Hippocampal formation (tissue), 2 donors: ENCODE measurements at places on chromosomes 7 and 10.
A peak's percentile ranks its signal among the peaks of the same experiment; 100 is the strongest.

GRCh38 chr10:79319115-79319771 is 28.0 kb upstream of the PPIF start:
- DNase-seq: no peak

DNA sequence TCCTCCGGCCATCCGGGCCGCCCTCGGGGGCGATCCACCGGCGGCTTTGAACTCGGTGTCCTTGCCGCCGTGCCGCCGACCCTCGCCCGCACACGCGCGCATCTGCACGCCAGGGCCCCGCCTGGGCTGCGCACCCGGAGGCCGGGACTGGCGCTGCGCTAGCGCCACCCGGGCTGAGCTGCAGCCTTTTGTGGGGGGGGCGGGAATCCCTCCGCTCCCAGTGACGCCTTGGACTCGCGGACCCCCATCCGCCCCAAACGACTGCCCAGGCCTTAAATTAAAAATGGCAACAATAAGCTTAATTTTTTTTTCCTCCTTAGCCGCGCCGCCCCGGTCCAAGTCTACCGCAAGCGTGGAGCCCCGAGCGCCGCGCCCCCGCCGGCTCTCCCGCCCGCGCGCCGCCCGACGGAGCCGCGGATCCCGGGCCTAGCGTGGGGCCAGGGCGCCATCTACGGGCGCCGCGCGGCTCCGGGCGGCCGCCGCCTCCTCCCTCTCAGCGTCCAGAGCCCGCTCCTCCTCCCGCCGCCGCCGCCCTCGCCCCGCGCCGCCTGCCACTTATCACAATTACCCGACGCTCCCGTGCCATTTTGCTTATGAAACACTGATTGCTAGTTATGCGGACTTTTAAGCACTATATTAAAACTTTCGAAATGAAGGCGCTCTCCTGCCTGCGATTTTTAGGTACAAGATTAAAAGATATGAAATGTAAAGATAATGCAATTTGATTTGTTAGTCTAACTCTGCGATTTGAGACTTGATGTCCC is 7.5 kb upstream of the EBF3 start:
- peak; percentile 8 for DNase-seq

DNA sequence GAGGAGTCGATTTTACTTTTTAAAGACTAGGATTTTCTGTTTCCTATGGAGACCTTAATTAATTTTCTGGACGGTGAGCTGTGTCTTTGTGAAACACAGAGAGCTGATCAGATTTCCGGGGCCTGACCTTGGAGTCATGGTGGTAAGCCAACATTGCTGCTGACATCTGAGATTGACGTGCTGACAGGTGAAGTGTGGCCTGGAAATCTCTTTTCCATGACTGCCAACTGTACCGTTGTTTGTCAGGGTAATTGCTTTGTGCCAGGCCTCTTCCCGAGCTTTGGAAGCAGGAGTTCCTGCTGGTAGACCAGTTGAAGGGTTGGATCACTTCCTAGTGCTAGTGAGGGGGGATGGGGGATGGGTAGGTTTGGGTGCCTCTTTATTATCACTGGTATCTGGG is 71.2 kb downstream of the ADRA2A start:
- no peak for DNase-seq

DNA sequence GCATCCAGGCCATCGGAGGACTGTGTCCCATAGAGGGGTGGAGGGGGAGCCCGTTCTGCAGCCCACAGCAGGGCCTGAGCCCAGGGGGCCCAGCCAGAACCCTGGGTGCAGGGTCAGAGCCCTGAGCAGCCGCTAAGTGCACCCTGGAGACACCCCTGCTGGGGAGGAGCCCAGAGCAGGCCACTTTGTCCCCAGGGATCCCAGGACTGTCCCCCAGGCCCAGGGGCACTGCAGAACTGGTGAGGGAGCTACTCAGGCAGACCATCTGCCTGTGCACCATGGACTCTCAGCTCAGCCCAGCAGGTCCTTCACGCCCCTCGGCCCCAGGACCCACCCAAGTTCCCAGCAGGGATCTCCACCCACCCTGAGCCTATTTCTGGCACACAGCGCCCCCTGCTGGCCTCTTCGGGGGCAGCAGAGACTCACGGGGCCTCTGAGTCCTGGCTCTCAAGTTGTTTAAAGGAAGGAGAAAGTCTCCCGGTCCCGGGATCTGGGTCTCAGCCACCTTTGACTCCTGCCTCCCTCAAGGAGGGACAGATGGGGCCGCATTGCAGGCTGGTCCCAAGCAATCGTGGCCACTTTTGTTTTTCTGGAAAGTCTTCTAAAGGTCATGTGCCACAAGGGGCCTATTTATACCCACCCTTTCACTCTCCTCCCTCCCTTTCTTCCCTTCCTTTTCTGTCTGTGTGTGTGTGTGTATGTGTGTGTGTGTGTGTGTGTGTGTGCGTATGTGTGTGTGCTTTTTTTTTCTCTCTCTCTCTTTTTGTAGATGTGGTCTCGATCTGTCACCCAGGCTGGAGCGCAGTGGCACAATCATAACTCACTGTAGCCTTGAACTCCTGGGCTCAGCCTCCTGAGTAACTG is 90.3 kb downstream of the MYL10 start:
- DNase-seq: no peak

DNA sequence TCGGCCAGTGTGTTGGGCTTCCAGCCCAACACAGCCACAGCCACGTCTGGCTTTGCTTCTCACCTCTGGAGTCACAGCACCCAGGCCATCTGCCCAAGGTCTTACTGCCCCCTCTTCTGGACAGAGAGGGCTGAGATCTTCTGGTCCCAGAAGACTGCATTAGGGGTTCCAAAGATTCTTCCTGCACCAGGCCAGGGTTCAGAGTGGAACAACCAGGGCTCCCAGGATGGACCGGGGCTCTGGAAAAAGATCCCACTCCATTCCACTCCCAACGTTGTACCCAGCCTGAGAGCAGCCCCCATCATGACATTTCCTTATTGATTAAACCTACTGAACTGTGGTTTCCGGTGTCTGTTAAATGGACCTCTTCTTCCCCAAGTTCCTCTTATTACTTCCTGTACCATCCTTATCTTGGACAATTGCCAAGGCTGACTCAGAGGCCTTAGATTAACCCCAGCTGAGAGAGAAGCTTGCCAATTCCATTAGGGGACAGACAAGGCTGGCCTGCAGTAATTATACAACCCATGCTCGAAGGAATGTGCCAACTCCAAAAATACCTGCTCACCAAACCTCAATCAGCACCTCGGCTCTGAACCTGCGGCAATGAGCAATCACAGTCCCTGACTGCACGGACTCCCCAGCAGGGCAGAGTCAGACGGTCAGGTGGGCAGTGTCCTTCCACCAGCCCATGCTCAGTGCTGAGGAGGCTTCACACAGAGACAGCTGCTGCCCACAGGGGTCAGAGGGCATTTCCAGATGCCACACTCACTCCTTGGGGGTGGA is 47.9 kb upstream of the NPFFR1 start:
- no peak for DNase-seq
